Fibroblast of lung (primary cell): ENCODE measurements at places on chromosomes 2 and 18. TPM values are rescaled to one million over a fixed set of nuclear protein-coding genes. Genes with fewer than 3 reads are reported as not detected.

Gene RBFA
- total RNA-seq: 22.9 and 25.3 TPM in 2 replicates

Gene DAW1
- not detected in 2 replicates for total RNA-seq

Gene NT5DC4
- total RNA-seq: not detected in 2 replicates

Gene DOCK10
- total RNA-seq: 11.8 and 26.3 TPM in 2 replicates

Gene ANTXR1
- 44.6 and 45.5 TPM in 2 replicates for total RNA-seq

Gene GKN2
- not detected in 2 replicates for total RNA-seq

Gene FAM228B
- 11.9 and 12.6 TPM in 2 replicates for total RNA-seq

Gene SLC5A7
- total RNA-seq: not detected in 2 replicates

DNA sequence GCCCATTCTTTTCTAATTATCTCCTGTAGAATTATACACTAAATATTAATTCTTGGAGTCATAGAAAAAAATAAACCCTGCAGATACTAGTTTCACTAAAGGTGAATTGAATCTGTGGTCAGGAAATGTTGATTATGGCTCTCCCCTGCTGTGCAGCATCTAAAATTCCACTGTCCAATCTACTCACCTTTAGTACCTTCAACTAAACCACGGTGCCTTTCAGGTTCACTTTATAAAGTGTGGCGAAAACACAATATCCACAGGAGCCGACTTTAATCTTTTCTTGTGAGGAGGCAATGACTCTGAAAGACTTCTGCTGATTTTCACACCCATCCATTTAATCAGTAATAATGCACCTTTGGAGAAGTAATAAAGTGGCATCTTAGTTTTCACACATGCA, 402.3 kb downstream of the THSD7B start:
- no peaks in the 10 kb centered on the region for H3K27me3 ChIP-seq
- no peaks in the 10 kb centered on the region for H3K4me1 ChIP-seq
- no peak overlapping the region for H3K27ac ChIP-seq

GRCh38 chr18:22165049-22165602, 4.3 kb upstream of the GATA6 start:
- no peak for DNase-seq
- no peaks in the 10 kb centered on the region for H3K36me3 ChIP-seq
- H3K27me3 ChIP-seq: peaks cover 50% of the 10 kb centered on the region
- peaks cover 4% of the 10 kb centered on the region for H3K4me1 ChIP-seq
- no peak overlapping the region for H3K4me3 ChIP-seq

DNA sequence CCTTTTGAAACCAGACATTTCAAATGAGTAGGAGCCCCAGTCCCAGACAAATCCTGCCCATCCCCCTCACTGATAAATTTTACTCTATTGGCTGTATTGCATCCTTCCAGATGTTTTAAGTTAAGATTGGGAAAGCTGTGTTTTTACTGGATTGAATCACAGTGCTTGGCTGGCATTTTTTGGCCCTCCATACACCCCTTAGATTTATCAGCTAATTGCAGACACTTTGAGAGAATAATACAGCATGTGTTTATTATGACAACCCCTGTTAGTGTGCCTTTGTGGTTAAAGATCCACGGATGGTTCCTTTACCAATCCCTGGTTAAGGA, 74.9 kb downstream of the ANTXR1 start:
- H3K4me3 ChIP-seq: no peak overlapping the region
- peak; percentile 64 for DNase-seq
- H3K27me3 ChIP-seq: no peaks in the 10 kb centered on the region
- no peaks in the 10 kb centered on the region for H3K36me3 ChIP-seq
- H3K4me1 ChIP-seq: peaks cover 19% of the 10 kb centered on the region

GRCh38 chr2:102103992-102104871, 38.3 kb upstream of the IL1R1 start:
- H3K4me1 ChIP-seq: peaks cover 11% of the 10 kb centered on the region
- peak; percentile 93 for DNase-seq
- peak overlapping the region; percentile 85 for H3K4me3 ChIP-seq

DNA sequence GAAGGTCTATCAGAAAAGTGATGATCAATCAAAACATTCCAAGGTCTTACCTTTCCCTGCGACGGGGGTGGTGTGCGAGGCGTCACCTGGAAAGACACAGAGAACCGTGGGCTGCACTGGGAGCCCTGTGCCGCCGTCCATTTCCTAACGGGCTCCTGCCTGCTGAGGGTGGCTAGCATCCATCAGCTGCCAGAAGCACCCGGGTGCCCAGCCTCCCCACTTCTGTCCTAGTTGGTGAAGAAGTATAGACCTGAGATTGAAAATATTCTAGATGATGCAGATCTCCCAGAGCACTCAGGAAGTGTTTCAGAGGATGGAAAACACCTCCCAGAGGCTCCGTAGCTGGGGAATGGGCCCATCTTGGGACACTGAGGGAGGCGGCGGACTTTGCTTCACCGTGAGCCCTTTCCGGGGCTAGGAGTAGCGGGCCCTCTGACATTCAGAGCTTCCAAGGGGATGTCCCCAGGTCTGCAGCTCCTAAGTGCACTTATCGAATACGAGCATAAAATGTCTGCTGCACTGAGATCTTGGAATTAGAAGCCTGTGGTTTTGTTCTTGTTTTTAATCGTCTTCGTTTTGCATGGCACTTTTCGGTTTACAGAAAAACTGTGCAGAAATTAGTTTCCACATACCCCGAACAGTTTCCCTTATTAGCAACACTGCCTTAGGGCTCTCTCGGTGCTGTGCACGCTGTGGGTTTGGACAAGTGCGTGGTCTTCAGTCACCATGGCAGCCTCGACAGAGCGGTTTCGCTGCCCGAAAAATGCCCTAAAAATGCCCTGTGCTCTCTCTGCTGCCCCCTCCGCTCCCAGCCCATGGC, 143.5 kb downstream of the MBP start:
- H3K36me3 ChIP-seq: no peaks in the 10 kb centered on the region
- peaks cover 3% of the 10 kb centered on the region for H3K27me3 ChIP-seq
- DNase-seq: no peak
